Colonic mucosa (tissue), 4 donors: ENCODE measurements at places on chromosomes 2 and 18. TPM values are rescaled to one million over a fixed set of nuclear protein-coding genes. Genes with fewer than 3 reads are reported as not detected.

DNA sequence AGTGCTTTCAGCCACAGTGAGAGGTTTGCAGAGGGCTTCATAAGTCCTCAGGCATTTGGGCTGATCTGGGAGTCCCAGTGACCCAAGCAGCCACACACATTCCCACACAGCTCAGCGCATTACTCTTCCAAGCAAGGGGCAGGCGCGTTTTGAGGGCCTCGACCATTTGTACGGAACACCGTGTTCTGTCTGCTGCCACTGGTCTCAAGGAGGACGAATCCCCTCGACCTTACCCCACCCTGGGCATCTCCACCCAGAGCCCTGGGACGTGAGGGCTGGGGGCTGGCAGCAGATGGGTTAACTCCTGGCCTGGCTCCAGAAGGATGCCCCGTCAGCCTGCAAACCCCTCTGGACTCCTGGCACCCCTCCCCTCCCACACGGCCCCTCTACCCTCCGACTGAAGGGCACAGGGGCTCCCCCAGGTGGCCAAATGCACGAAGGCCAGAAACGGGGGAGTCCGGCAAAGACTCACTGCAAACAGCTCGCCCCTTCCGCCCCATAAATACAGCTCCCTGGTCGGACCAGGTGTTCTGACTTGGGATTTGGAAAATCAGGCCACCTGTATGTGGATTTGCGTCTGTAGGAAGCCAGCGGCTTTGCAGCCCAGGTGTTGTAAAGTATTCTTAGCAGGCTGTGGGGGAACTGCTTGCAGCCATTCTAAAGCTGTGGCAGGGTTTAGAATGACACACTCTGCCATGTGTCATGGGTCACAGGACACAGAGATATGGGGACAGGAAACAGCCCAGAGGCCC lies 33.6 kb upstream of the PTMA start:
- no peaks in the 10 kb centered on the region for H3K27me3 ChIP-seq
- no peaks in the 10 kb centered on the region for H3K36me3 ChIP-seq
- peak; percentile 85 for DNase-seq
- no peak overlapping the region for H3K4me3 ChIP-seq
- H3K4me1 ChIP-seq = peaks cover 27% of the 10 kb centered on the region
- peak overlapping the region; percentile 95 for H3K27ac ChIP-seq

Gene IL36G
- total RNA-seq = 0.69 TPM

Gene RTKN
- total RNA-seq = 89.9 TPM

DNA sequence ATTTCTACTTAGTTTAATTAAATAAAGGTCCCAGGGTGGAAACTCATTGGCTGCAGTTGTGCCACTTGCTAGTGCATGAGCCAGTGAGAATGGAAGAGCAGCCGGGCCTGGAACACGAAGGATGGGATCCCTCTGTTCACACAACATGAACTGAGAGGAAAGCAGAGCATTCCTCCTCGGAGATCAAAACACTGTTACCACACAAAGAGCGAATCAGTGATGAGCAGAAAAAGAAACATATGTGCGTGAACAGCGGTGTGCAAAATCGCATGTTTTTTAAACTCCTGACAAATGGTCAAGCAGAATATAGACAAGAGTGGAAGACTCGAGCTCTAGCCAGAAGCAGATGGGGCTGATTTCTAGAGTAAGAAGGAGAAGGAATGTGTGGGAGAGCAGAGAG lies 28.4 kb upstream of the ANKRD44 start:
- no peaks in the 10 kb centered on the region for H3K36me3 ChIP-seq
- no peak for DNase-seq
- no peak overlapping the region for H3K27ac ChIP-seq
- H3K27me3 ChIP-seq = no peaks in the 10 kb centered on the region
- no peak overlapping the region for H3K4me3 ChIP-seq
- H3K4me1 ChIP-seq = no peaks in the 10 kb centered on the region

Gene HOXD4
- total RNA-seq = 1.6 TPM

- peaks cover 3% of the 10 kb centered on the region for H3K4me1 ChIP-seq
- DNase-seq = peak; percentile 29
- H3K4me3 ChIP-seq = peak overlapping the region; percentile 76
- no peaks in the 10 kb centered on the region for H3K27me3 ChIP-seq
- no peaks in the 10 kb centered on the region for H3K36me3 ChIP-seq
Observed at GRCh38 chr2:11466307-11467128, 557 bp upstream of the E2F6 start.

Gene HDHD2
- total RNA-seq = 33.4 TPM

GRCh38 chr2:12261986-12262680 lies 454.6 kb upstream of the TRIB2 start:
- DNase-seq = no peak
- H3K4me3 ChIP-seq = no peak overlapping the region
- no peak overlapping the region for H3K27ac ChIP-seq
- no peaks in the 10 kb centered on the region for H3K27me3 ChIP-seq

DNA sequence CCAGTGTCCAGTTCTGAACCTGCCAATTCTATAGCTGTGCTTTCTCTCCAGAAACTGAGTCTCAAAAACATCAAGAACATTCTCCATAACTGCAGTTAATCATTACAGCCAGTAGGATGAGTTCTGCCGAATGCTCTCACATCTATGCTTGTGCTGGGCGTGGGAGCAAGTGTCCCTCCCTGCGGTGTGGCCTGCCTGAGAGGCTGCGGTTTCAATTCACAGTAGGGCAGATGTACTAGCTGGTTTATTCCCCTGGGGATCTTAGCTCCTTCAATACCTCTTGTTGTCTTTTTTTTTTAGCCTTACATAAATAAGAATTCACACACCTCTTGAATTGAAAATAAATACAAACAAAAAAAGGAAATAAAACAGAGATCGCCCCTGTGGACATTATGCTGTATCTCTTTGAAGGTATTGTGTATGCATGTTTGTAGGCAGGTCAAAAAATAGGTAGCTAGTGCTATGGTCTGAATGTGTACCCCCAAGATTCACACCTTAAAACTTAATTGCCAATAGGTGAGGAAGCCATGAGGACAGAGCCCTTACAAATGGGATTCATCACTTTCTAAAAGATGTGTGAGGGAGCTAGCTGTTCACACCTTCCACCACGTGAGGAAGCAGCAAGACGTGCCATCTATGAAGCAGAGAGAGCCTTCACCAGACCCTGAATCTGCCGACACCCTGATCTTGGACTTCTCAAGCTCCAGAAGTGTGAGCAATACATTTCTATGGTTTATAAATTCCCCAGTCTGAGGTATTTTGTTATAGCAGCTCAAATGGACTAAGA lies 74.3 kb downstream of the BCL2L11 start:
- H3K27ac ChIP-seq = no peak overlapping the region
- no peak for DNase-seq
- no peak overlapping the region for H3K4me3 ChIP-seq
- no peaks in the 10 kb centered on the region for H3K27me3 ChIP-seq
- no peaks in the 10 kb centered on the region for H3K4me1 ChIP-seq
- H3K36me3 ChIP-seq = no peaks in the 10 kb centered on the region

- H3K4me3 ChIP-seq = no peak overlapping the region
- no peaks in the 10 kb centered on the region for H3K36me3 ChIP-seq
- DNase-seq = no peak
- H3K27me3 ChIP-seq = no peaks in the 10 kb centered on the region
Observed at GRCh38 chr2:152464851-152465470, 130.0 kb downstream of the FMNL2 start.

DNA sequence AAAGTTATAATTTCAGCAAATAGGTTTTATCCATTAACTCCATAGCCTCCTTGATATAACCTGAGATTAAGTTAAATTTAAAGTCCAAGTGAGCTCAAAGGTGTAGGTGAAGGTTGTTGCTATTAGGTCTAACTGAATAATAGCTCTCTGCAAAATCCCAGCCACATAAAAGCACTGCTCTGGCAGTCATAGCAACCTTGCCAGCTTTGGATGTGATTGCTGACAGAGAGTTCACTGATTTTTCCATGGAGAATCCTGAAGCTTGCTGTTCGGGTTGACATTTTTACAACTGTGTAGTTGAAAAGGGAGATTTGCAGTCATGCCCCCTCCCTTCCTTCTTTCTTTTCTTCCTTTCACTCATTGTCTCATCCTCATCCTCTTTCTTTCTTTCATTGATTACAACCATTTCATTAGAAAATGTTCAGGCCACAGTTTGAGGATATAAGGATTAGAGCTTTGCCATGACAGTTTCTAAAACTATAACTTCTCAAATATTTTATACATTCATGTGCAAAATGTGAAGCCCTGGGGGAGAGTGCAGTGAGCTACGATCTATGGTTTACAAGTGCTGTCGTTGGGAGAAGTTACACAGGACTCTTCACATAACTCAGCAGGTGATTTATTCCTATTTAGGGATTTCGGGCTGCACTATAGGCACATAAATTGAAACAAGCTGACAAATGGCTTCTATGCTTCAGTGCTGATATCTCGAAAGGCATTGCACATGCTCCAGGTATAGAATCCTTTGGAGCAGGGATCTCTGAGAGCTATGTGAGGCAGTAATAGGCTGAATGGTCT lies 193.8 kb downstream of the LRRTM4 start:
- H3K4me3 ChIP-seq = no peak overlapping the region
- H3K36me3 ChIP-seq = no peaks in the 10 kb centered on the region
- H3K27ac ChIP-seq = no peak overlapping the region
- no peaks in the 10 kb centered on the region for H3K27me3 ChIP-seq
- no peak for DNase-seq

DNA sequence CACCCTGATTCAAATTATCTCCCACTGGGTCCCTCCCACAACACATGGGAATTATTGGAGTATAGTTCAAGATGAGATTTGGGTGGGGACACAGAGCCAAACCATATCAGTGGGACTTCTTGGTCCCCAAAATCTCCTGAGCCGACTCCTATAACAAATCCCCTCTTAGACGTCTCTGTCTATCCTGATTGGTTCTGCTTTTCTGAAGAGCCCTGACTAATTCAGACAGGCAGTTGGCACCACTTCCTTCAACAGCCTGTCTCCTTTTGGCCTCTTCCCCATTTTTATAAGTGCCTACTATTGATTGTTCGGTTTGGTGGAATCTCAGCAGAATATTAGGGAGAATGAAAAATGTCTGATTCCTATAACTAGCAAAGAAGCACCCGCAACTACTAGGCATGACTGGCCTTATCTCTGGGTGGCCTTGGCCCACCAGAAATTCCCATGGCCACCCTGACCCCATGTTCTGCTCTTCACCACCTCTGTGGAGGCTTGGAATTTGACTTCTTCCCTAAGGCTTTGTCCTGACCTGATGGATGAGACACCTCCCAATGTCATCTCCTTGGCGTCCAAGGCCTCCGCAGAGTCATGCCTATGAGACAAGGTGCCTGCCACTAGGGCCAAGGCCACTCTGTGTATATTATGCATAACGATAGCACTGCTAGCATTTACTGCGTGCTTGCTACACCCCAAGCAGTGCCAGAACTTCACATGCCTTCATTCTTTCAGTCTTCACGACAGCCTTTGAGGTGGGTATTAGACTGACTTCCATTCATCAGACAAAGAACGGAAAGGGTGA lies 218.9 kb upstream of the COPS8 start:
- no peaks in the 10 kb centered on the region for H3K36me3 ChIP-seq
- H3K4me3 ChIP-seq = no peak overlapping the region
- no peak overlapping the region for H3K27ac ChIP-seq
- no peaks in the 10 kb centered on the region for H3K27me3 ChIP-seq

Gene DAPL1
- total RNA-seq = not detected

GRCh38 chr18:63534615-63535014 lies 7.6 kb upstream of the SERPINB12 start:
- no peak overlapping the region for H3K4me3 ChIP-seq
- DNase-seq = no peak
- no peaks in the 10 kb centered on the region for H3K36me3 ChIP-seq

GRCh38 chr2:180021850-180022249 lies 14.8 kb upstream of the CWC22 start:
- no peak overlapping the region for H3K4me3 ChIP-seq
- H3K4me1 ChIP-seq = no peaks in the 10 kb centered on the region
- no peaks in the 10 kb centered on the region for H3K36me3 ChIP-seq
- DNase-seq = no peak

DNA sequence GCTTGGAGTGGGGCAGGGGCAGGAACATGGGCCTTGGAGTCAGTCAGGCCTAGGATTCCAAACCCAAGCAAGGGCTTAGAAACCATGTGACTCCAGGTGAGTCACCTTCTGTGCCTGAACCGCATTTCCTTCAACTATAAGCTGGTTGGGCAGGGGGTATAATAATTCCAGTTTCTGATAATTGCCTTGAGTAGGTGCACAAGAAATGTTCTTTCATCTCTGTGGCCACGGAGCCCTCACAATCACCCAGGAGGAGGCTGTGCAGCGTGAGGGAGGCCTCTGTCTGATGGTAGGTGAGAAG lies 112.1 kb upstream of the HAAO start:
- H3K27ac ChIP-seq = no peak overlapping the region
- H3K4me1 ChIP-seq = peaks cover 9% of the 10 kb centered on the region
- no peak for DNase-seq
- no peak overlapping the region for H3K4me3 ChIP-seq

DNA sequence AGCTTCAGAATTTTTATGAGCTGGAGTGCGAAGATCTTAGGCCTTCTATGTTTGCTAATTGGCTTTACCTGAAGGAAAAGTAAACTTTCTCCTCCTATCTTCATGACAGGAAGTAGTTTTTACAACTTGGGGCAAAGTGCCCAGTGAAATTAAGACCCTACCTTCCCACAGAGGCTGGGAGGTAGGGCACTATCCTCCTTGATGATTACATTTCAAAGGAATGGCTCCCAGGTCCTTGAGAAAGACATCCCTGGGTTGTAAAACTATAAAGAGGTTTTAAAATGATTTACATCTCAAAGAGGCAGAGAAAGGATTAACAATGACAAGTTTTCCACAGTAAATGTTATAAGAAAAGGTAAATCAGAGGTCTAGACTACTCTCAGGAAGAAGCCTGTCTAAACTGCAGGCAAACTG lies 155.8 kb downstream of the CDH7 start:
- H3K27ac ChIP-seq = peak overlapping the region; percentile 46
- no peaks in the 10 kb centered on the region for H3K27me3 ChIP-seq
- H3K4me3 ChIP-seq = no peak overlapping the region

GRCh38 chr2:191050640-191050987 lies 36.6 kb upstream of the STAT1 start:
- H3K4me3 ChIP-seq = no peak overlapping the region
- no peaks in the 10 kb centered on the region for H3K4me1 ChIP-seq
- no peak for DNase-seq
- no peaks in the 10 kb centered on the region for H3K36me3 ChIP-seq

DNA sequence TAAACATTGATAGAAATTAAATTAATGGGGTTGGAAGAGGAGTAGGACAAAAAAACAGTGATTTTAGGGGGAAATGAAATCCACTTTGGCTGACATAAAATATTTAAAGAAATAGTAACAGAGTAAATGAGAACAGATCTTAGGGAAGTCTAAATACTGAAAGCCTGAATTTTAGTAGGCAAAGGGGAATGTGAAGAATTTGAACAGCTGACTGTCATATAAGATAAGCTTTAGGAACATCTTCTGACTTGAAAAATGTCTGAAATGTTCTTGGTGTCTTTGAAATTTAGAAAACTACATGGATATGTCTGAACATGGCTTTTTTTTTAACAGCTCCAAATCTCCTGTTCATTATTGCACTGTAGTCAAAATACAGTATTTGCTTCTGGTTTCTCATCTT lies 150.3 kb downstream of the CALCRL start:
- H3K27me3 ChIP-seq = no peaks in the 10 kb centered on the region
- no peak for DNase-seq
- H3K4me3 ChIP-seq = no peak overlapping the region
- H3K36me3 ChIP-seq = no peaks in the 10 kb centered on the region
- H3K4me1 ChIP-seq = no peaks in the 10 kb centered on the region

GRCh38 chr2:158414538-158414937 lies 42.0 kb downstream of the CCDC148 start:
- no peak overlapping the region for H3K27ac ChIP-seq
- no peaks in the 10 kb centered on the region for H3K4me1 ChIP-seq
- no peak for DNase-seq
- H3K36me3 ChIP-seq = no peaks in the 10 kb centered on the region

GRCh38 chr18:59011786-59012185 lies 127.9 kb upstream of the SEC11C start:
- no peaks in the 10 kb centered on the region for H3K36me3 ChIP-seq
- no peaks in the 10 kb centered on the region for H3K27me3 ChIP-seq
- no peak overlapping the region for H3K27ac ChIP-seq
